ENCODE measurements at places on chromosomes 2 and 18.
A peak's percentile ranks its signal among the peaks of the same experiment; 100 is the strongest.

DNA sequence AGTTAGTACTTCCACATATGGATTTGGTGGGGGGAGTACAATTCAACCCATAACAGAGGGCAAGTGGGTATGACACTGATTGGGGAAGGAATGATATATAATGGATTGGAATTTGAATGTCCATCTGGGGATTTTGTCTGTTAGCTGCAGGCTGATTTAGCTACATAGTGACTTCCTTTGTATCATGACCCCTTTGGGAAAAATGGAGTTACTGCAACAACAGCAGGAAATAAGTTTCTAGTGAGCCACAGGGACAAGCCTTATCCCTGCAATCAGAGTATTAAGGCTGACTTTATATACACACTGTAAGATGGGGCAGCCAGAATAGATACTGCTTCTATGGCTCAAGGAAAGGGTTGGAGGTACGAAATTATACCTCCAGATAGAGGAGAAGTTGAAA, 404.4 kb upstream of the MEIS1 start:
- DNase-seq = no peak

- no peak for DNase-seq
Observed at GRCh38 chr2:181054843-181055242, 74.4 kb downstream of the UBE2E3 start.

DNA sequence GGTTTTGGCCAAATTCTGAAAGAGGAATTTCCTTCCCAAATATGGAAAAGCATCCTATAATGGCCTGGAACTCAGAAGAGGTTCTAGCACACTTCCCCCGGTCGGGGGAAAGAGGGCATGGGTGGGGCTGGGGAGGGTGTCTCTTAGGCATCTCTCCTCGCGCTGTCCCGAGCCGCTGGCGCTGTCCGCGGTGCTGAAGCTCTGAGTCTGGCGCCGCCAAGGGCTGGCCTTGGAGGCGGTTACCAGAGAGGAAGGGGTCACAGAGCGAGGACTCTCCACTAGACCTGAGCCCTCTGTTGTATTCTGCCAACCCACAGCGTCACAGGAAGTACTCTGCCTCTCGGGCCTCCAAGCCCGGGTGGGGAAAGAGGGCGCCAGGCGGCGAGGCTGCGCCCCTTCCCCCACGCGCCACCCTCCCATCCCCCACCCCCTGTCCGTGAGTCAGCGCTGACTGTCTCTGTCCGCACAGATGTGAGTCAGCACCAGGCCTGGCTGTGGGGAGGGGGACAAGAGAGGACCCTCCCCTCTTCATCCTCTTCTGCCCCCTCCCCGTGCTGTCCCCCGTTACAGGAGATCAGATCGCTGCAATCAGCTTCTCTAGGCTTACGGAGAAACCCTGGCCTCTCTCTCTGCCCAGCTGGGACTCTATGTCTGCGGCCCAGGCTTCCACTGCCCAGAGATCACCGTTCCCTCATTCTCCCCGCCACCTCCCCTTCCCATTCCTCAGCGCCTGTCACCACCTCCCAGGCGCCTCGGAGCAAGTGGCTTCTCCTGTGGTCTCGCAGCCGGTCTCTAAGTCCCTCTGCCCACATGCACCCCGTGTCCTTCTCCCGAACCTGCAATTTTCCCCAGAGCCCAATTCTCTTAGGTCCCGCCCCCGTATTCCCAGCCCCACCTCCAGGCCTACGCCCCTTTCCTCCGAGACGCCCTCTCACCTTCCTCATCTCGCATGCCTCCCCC, 779 bp downstream of the PTPRN start:
- no peak for DNase-seq

GRCh38 chr2:112641701-112642100, 4.0 kb upstream of the SLC20A1 start:
- no peak for DNase-seq

GRCh38 chr2:226423498-226423960, 376.1 kb downstream of the IRS1 start:
- DNase-seq = no peak

GRCh38 chr2:75243219-75243618, 43.9 kb upstream of the TACR1 start:
- no peak for DNase-seq

GRCh38 chr18:58058720-58059119, 14.7 kb downstream of the NEDD4L start:
- no peak for DNase-seq

GRCh38 chr2:202178346-202178958, 59.9 kb downstream of the SUMO1 start:
- DNase-seq = peak; percentile 5

- DNase-seq = no peak
Observed at GRCh38 chr2:230308402-230309000, 18.5 kb upstream of the SP140L start.

DNA sequence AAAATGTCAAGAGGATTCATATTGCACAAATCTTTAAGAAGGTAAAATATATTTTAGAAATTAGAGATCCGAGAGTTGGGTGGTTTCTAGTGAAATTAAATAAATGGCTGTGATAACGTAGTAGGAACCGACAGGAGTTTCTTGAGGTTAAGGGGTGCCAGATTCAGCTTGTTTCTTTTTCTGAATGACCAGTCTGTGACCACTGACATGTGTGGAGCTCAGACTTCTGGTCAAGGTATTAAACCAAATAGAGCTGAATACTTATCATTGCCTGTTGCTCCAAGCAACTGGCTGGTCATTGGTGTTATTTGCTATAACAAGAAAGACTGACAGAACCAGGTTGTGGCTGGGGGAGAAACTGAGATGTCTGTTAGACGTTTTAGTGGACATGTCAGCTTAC, 408.2 kb upstream of the HS6ST1 start:
- DNase-seq = no peak

DNA sequence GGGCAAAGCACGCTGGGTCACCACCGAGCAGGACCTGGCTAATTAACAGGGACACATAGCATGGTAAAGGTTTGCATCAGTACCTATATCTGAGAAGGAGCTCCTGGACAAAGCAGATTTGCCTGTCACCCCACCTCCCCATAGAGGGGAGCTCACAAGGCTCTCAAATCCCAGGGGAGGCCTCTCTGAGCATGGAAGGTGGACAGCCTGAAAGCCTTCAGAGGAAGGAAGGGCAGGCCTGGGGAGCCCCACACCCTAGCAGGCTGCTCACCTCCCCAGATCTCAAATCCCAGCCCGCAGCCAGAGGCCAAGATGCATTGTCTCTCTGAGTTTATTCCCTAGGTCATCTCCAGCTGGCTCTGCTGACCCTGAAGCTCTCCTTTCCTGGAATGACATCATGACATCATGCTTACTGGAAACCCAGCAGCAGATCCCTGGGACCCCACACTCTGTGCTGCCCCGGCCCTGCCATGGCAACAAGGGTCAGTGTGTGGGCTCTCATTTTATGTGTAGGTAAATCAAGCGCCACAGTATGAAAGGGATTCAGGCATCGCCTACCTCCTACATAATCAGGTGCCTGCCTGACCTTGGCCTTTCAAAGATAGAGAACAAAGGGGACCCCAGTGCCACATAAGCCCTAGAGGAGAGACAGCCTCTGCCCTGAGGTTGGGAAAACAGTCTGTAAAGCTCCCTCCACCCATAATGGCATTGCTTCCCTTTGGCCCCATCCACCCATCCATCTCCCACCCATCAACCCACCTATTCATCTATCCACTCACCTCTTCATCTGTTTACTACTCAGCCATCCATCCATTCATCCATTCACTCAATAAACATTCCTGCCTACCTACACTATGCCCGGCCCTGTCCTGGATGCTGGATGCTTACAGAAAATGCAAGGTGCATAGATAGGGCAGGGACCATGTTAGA, 15.7 kb upstream of the TEX51 start:
- DNase-seq = no peak

GRCh38 chr2:229942671-229943070, 20.4 kb downstream of the FBXO36 start:
- DNase-seq = no peak

GRCh38 chr18:44708451-44709083, 27.9 kb downstream of the SETBP1 start:
- no peak for DNase-seq

- DNase-seq = no peak
Observed at GRCh38 chr2:172571245-172571644, 15.4 kb downstream of the PDK1 start.

DNA sequence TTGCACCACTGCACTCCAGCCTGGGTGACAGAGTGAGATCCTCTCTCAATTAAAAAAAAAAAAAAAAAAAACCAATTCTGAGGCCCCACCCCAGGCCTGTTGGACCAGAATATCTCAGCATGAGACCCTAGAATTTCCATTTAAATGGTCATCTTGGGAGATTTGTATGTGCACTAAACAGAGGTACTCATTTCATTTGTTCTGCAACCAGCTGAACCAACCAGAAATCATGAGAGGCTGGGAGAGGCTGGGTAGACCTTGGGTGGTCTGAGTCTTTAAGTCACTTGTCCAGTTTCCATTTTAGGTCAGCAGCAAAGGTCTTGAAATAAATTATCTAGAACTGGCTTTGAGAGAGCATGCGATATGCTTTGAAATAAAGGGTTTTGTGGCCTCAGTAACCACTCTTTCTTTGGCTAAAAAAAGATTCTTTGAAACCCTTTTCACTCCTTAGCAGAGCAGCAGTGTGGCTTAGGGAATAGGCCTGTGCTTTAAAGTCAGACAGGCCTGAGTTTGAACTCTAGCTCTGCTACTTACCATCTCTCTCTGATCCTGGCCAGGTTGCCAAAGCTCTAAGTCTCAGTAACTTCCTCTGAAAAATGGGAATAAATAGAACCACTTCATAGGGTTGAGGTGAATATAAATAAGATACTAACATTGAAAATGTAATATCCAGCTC, 52.6 kb downstream of the QPCT start:
- DNase-seq = no peak

GRCh38 chr18:67730886-67731285, 214.4 kb upstream of the DSEL start:
- no peak for DNase-seq

- no peak for DNase-seq
Observed at GRCh38 chr2:239380831-239381708, 19.8 kb downstream of the HDAC4 start.

DNA sequence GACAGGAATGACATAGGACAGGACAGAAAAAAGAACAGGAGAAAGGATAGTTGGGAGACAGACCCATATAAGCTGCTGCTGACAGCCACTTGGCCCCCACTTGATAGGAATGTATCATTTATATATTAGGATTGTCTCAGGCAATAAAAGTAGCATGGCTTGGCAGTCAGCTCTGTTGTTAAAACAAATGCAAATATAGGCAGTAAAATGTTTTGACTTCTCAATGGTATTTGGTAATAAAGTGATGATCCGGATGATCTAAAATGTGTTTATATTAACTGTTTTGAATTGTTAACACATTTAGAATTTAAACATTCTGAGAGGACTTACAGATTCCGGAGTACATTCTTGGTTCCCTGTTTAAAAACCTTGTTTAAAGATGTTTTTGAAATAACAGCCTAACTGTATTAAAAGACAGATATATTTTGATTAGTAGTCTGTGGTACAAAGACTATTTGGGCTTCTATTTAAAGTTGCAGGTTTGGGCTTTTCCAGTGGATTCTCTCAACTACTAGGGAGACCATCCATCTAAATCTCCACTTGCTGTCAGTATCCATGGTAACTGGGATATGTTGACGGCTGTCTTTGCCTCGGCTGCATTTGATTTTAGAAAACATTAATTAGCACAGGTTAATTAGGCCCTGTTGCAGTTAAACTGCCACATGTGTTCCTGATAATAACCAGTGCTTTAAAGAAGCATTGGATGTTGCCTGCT, 147.6 kb downstream of the ESCO1 start:
- no peak for DNase-seq

DNA sequence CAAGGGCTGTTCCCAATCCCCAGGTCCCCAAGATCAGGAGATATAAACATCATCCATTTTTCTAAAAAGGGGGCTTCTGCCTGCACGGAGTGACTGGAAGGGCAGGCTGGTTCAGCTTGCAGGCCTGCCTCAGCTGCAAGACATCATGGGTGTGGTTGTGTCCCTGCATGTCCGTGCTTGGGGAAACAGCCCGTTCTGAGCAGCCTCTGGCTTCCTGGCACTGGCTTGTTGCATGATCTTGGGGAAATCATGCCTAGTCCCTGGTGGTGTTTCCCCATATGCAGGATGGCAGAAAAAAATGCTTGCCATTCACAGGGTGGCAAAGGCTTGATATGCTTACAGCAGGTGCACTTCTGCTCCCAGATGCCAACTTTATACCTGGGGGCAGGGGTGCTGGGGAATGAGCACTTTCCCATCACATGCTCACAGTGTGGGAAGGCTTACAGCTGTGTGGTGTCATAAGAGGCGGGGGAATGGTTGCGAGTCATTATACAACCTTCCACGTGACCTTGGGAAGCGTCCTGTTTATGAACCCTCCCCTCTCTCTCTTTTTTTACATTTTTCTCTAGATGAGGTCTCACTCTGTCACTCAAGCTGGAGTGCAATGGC, 7.2 kb downstream of the PCARE start:
- DNase-seq = no peak

DNA sequence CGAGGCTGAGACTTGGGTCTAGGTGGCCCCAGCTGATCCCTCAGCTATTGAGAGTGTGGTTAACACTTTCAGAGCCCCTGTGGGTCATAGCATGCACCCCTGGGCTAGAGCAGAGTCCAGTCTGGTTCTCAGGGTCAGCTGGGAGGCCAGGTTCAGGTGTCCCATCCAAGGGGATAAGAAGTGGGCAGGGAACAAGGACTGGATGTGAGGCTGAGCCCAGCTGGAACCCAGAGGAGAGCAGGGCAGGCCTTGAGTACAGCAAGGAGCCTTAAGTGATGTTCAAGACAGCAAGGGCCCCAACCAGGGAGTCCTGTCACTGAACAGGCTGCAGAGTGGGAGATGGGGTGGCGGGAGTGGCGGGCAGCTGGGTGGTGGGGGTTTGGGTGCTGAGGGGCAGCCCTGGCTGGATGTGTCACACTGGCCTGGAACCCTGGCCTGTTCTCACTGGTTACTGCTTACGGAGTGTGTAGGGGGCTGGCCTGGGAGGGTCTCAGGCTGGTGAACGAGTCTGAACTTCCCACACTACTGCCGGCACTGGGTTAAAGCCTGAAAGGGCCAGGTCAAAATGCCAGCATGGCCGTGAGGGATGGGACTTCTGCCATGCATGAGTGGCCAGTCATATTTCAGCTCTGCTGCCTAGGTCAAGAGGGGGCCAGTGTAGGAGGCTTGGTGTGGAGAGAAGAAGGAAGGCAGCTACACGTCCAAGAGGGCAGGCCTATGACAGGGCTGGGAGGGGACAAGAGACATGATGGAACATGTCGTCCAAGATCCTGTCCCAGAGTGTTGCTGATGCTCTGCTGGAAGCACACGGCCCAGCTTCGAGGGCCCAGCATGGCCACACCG, 13.6 kb downstream of the TMEM185B start:
- no peak for DNase-seq

GRCh38 chr2:177460973-177461585, 68.5 kb downstream of the AGPS start:
- DNase-seq = no peak

- no peak for DNase-seq
Observed at GRCh38 chr2:51028829-51029228, 3.1 kb downstream of the NRXN1 start.
